Forelimb muscle (tissue), 1 donor: ENCODE measurements at places on chromosomes 2 and 18.

- no peak for DNase-seq
Observed at GRCh38 chr2:37283207-37283606, 41.4 kb downstream of the PRKD3 start.

DNA sequence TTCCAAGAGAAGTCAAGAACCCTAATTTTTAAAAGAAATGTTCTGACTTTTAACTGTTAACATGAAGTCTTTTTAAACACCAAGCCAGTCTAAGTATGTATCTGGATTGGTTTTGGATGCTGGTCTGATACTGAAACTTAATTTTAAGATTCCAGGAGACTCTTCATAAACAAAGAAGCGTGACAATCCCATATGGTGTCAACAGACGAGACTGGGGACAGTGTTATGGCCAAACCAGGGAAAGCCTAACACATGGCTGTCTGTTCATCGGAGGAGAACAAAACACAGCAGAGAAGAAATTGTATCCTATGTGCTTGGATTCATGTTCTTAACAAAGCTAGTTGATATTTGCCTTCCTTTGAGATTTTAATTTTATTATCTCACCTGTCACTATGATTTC lies 80.5 kb upstream of the UPP2 start:
- no peak for DNase-seq

GRCh38 chr18:37779220-37779619 lies 213.6 kb upstream of the CELF4 start:
- no peak for DNase-seq

DNA sequence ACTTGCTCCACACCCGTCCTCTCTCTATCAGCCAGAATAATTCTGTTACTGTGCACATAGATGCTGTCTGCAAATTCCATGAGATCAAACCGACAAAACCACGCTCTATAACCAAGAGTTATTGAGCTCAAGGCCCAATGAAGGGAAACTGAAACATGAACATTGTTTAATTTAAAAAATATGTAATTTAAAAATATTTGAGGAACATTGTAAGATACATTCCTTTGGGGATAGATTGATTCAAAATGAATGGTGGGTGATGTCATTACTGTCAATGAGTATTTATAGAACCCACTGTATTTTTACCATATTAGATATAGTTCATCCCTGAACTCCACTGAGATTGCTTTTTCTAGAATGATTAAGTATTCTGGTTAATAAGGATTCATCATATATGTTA lies 50.4 kb downstream of the NCKAP5 start:
- DNase-seq, result no peak

DNA sequence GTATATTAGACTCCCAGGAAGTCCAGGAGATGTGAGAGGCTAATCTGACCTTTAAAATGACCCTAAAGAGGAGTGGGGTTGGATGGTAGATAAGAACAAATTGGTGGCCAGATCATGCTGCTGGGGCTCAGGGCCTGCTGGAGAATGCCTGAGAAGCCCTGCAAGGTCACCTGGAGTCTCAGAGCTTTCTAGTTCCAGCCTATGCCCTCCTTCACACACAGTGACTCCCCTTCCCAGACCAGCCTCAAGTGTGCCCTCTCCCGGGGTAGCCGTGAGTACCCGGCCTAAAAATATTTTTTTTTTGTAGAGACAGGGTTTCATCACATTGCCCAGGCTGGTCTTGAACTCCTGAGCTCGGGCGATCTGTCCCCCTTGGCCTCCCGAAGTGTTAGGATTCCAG lies 44.2 kb upstream of the FZD5 start:
- DNase-seq, result no peak

- DNase-seq, result no peak
Observed at GRCh38 chr2:47344890-47345589, 57.9 kb upstream of the MSH2 start.

DNA sequence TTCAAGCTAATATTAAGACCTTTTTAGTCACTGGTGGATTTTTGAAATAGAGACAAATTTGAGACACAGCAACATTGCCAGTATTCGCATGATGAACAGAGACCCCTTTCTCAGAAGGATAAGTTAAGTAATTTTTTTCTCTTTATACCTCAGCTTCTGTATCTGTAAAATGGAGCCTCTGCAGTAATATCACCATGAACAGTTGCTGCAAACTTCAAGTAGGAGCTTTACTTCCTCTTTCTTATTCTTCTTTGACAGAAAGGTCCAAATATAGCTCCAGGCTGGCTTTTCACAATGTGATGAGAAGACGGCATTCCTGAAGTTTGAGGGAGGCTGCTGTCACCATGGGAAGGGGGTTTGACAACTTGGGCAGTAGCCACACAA lies 158.7 kb downstream of the TDRD15 start:
- no peak for DNase-seq

DNA sequence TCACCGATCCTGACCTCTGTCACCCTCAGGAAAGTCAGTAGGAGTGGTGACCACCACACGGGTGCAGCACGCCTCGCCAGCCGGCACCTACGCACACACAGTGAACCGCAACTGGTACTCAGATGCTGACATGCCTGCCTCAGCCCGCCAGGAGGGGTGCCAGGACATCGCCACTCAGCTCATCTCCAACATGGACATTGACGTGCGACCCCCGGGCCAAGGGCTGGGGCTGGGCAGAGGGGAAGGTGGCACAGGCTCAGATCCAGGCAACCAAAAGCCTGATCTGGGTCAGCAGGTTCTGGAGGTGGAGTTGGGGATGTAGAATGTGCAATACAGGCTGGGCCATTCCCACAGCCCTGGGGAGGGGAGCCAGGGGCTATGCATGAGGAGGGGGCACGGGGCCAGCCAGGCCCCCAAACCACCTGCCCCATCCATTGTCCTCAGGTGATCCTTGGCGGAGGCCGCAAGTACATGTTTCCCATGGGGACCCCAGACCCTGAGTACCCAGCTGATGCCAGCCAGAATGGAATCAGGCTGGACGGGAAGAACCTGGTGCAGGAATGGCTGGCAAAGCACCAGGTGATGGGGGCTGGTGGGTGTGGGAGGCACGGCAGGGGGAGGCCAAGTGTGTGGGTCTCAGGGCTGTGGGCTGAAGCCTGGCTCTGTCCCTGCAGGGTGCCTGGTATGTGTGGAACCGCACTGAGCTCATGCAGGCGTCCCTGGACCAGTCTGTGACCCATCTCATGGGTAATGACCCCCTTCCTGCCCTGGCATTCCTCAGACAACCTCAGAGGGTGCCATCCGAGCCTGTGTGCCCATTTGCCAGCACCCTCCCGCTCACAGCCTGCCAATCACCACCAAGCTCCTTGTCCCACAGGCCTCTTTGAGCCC lies 1.4 kb downstream of the ALPI start:
- DNase-seq, result no peak

- no peak for DNase-seq
Observed at GRCh38 chr2:219059725-219060682, 717 bp downstream of the IHH start.

DNA sequence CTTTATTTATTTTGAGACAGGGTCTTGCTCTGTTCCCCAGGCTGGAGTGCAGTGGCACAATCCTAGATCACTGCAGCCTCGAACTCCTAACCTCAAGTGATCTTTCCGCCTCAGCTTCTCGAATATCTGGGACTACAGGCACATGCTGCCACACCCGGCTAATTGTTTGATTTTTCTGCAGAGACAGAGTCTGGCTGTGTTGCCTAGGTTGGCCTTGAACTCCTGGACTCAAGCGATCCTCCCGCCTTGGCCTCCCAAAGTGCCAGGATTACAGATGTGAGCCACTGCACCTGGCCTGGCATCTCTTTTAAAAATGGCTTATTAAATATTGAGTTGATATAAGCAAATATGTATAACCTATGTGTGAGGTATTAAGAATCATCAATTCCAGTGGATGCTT lies 209.5 kb downstream of the FAM210A start:
- DNase-seq, result no peak

DNA sequence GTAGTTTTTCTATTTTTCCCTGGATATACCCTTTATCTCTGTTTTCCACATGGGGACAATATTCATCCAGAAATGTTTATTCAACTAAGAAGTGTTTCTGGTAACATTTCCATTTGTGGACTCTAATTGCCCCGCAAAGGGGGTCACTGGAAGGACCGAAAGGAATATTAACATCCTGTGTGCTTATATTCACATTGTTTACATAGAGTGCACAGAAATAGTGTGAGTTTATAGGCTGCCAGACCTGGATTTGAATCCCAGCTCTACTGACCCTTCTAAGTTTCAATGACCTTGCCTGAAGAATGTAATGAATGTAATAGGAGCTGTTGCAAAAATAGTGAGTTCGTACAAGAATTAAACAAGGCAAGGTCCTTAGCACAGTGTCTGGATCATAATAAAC lies 152.9 kb upstream of the NCKAP5 start:
- DNase-seq, result no peak

DNA sequence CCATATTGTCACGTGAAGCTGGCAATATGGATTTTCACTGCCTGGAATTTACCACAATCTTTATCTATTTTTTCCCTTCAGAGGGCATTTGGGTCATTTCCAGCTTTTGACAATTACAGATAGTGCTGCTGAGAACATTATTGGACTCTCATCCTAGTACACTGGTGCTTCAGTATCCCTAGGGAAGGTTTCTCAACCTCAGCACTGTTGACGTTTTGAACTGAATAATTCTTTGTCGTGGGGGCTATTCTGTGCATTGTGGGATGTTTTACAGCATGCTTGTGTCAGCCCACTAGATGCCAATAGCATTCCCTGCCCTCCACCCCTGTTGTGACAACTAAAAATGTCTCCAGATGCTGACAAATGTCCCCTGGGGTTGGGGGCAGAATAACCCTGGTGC lies 185.7 kb downstream of the TPGS2 start:
- DNase-seq, result no peak

DNA sequence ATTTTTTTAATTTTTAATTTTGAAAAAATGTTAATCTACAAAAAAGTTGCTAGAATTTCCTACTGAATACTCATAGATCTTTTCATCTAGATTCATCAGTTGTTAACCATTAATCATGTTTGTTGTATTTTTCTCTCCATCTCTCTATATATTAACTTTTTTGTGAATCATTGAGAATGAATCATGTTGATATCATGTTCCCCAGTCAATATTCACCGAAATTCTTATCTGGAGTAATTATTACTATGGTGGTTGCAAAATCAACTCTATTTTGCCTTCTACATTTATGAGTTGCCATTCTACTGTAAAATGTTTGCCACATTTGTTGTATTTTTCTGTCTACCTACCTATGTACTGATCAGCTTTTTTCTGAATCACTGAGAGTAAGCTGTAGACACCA lies 154.0 kb downstream of the SPP2 start:
- DNase-seq, result no peak

- no peak for DNase-seq
Observed at GRCh38 chr18:61921621-61922235, 28.9 kb upstream of the RNF152 start.

DNA sequence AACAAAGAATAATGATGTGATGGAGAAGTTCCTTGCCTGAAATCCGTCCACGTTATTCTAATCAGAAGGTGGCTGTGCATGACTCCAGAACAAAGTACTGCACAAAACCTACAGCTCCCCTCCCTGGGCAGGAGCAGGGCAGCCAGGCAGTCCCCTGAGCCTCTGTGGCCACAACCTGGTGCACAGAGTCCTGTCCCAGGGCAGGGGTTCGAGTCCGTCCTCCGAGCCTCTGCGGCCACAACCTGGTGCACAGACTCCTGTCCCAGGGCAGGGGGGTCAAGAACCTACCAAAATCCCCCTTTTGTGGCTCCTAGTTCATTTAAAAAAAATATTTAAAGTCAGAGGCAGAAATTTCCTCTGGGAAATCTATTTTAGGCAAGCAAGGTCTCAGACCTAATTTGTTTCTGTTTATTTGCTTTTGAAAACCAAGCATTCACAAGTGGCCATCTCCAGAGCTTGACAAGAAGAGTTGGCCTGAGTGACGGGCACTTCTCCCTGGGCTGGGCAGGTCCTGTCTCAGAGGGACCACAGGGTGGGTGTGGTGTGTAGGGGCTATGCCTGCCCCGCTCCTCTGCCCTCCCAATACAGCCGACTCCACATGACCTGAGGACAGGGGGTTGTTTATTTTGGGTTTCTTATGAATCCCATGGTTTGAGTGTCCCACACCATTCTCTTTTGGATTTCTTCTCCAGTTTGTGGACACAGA lies 255.9 kb upstream of the PXDN start:
- no peak for DNase-seq

DNA sequence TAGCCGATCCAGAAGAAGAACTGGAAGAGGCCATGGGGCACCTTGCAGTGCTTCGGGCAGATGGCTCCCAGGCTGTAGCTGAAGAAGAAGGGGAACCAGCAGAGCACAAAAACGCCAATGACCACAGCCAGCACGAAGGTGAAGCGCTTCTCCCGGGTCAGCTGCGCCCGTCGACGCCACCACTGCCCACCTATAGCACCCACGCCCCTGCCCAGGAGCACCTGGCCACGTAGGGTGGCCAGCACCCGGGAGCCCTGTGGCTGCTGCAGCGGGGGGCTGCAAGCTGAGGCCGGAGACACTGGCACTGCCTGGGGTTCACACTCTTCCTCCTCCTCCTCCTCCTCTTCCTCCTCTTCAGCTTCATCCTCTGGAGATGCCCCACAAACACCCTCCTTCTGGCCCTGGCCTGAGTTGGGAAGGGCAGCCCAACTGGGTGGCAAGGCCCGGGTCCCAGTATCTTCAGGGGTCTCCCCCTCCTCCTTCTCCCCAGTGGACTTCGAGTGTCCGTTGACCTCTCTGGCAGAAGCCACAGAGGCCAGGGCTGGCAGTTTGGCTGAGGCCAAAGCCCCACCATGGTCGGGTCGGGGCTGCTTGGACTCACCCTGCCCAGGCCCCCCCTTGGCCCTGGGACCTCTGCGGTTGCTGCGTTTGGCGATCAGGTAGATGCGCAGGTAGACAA lies 1.3 kb downstream of the ADRA2B start:
- DNase-seq, result no peak

DNA sequence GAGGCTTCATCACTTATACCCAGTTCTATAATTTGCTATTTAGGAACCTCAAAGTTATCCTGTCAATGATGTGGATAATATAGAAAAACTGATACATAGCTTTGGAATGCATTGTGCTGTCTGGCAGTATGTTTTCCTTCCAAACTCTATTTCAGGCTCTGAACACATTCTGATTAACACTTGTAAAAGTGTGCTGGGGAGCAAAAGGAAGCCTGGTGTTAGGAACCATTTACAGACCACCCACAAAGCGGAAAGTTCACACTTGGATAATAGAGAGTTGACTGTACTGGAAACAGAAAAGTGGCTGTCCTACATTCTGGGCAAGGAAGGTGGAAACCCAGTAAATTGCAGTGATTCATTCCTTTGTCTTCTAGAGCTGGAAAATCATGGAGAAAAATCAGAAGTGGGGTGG lies 114.5 kb upstream of the ZFP36L2 start:
- no peak for DNase-seq

- no peak for DNase-seq
Observed at GRCh38 chr2:50723286-50723938, 308.5 kb downstream of the NRXN1 start.

DNA sequence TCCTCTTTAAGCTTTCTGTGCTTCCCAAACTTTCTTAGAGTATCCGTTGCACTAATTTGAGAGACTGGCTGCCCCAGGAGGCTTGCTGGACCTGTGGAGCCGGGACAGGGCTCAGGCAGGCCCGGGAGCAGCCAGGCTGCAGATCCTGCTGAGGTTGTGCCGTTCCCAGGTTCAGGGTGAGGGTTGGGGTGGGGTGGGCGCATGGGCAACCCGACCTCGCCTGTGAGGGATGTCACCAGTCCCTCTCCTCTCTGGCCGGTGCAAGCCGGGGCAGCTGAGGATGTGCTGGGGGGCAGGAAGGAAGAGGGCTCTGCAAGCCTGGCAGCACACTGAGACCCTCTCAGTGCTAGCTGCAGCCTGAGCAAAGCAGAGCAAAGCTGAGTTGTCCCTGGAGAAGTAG lies 57.6 kb downstream of the DYSF start:
- DNase-seq, result no peak

GRCh38 chr2:46193356-46193755 lies 103.9 kb upstream of the EPAS1 start:
- no peak for DNase-seq
